ENCODE measurements at places on chromosomes 16 and 17.
A peak's percentile ranks its signal among the peaks of the same experiment; 100 is the strongest.

DNA sequence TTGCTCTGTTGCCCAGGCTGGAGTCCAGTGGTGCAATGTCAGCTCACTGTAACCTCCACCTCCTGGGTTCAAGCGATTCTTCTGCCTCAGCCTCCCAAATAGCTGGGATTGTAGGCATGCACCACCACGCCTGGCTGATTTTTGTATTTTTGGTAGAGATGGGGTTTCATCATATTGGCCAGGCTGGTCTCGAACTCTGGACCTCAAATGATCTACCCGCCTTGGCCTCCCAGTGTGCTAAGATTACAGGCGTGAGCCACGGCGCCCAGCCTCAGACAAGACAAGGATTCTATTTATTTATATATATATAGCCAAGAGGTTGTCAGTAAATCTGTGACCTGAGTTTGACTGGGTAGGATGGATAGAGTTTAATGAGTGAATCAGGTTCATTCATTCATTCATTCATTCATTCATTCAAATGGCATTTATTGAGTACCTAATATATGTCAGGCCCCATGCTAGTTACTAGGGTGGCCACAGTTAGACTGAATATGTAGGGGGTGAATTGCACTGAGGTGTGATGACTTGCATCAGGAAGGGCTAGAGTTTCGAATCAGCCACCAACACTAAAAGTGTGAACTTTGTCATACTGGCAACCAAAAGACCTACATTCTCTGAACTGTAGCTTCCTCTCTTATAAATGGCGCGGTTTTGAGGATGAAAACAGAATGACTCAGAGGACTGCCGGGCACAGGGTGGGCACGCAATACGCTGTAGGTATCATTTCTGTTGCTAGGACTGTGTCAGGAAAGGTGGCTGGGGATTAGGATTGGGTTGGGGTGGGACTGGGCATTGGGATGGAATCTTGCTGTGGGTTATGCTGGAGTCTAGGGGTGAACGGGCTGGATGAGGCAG lies 37.8 kb downstream of the ITGAE start:
- DNase-seq = no peak

DNA sequence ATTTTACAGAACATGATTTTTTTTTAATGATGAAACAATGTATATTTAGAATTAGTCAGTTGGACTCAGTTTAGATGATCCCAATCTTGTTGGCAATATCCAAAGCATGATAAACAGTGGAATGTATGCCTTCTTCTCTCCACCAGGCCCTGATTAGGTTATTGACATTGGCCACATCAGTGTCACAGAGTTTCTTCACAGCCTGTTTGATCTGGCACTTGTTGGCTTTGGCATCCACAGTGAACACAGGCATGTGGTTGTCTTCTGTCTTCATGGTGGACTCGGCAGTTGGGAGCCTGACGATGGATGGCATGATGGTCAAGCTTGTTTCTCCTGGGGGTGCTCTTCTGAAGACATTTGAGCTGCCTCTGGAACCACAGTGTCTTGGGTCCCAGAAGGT lies 317.5 kb downstream of the PMP22 start:
- no peak for DNase-seq

DNA sequence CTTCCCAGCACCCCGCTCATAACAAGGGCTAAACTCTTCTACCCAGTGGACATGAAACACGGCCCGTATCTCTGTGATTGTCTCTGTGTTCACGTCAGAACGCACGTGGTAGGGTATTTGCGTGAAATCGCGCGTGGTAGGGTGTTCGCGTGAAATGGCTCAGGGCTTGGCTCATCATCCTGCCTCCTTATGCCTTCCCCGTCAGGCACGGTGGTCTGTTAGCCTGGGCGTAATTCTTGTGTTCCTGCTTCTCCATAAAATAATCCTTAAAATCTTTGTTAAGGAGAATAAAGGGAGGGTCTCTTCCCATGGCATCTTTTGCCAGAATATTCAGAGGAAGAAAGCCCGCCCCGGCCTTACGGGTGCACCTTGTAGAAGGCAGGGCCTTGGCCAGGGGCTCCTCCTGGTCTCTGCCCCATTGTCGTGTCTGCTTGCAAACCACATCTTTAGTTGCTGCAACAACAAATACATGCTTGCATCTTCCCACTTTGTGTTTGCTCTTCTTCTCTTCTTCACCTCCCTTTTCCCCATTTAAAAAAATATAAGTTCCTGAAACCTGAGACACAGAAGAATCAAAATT lies 116.7 kb upstream of the CHMP6 start:
- no peak for DNase-seq

DNA sequence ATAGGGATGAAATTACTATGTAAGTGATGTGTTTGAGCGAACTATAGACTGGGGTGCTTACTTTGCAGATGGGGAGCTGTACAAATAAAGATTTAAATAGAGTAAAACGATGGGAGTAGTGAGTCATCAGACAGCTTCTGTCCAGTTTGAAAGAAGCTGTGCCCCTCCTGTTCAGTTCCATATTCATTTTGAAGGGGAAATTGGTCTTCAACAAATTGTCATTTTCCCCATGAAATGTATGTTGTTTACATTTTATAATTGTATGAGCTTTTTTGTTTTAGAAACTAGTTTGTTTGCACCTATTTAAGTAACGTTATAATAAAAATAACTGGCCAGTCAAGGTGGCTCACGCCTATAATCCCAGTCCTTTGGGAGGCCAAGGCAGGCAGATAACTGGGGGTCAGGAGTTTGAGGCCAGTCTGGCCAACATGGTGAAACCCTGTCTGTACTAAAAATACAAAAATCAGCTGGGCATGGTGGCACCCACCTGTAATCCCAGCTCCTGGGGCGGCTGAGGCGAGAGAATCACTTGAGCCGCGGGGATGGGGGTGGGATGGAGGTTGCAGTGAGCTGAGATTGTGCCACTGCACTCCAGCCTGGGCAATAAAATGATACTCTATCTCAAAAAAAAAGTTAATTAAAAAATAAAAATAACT lies 20.2 kb downstream of the SEC14L1 start:
- DNase-seq = no peak

DNA sequence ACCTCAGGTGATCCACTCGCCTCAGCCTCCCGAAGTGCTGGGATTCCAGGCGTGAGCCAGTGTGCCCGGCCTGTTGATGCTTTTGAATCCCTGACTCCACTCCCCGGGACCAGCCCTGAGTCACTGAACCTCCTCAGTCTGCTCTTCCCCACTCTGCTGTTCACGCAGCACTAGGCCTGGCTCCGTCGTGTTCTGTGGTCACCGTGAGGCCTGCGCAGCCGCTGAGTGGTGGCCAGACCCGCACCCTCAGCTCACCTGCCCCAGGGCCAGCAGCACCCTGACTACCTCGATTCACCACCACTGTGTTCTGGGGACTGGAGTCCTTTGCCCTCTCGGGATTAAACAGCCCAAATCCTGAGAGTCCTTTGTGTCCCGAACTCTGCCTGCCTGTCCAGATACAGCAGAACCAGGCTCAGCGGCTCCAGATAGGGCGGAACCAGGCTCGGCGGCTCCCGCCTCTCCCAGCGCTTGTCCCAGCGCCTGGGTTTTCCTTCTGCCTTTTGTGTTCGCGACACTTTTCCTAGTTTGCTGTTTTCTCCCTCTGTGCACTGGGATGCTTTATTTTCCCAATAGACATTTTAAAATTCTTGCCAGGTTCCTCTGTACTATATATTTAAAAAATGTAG lies 58.6 kb upstream of the ENDOV start:
- no peak for DNase-seq

- no peak for DNase-seq
These were observed 446.3 kb downstream of the SLC39A11 start for GRCh38 chr17:72646176-72646575.

GRCh38 chr17:37779554-37779953 lies 34.7 kb upstream of the HNF1B start:
- DNase-seq = peak; percentile 85

Measured in adipocyte (in vitro differentiated cells).